HuH-7.5 (cell line): ENCODE measurements at places on chromosomes 7 and 10.

DNA sequence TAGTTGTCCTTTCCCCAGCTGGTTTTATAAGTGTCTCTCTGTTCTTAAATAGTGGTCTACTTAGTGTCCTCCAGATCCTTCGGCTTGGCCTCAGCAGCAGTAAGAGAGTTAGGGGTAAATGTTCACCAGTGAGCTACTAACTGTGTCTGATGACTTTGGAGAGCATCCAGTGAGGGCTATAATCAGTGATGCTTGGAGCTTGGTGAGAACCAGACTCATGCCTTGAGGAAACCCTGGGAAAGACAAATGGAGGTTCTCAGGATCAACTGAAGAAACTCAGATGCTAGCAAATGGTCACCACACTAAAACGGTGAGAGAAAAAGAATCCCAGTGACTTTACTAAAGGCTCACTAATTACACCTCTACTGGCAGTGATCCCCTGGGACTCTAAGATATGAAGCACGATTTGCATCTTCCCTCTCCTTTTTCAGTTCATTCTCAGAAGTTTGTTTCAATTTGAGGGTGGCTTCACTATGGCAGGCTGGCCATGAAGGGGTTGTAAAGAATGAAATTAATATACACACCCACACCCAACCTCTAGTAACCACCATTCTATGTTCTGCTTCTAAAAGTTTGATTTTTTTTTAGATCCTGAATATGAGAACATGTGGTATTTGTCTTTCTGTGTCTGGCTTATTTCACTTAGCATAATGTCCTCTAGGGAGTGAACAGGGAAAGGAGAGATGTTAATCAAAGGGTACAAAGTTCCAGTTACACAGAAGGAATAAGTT, 177.9 kb downstream of the PDE1C start:
- DNase-seq, result no peak

DNA sequence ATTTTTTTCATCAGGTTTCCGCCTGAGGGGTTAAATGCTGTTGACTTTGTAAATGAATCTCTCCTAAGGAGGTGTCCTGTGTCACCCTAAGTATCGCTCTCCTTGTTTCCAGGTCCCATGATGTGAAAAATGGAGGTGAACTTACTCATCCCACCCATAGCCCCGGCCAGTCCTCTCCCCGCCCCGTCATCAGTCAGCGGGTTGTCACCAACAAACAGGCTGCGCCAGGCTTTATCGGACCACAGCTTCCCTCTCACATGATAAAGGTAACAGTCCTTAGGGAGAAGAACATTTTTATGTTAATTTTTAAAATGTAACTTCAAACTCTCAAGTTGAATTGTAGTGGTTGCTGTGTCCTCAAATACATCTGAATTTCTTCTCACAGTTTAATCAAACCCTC, 116.5 kb downstream of the ANKRD61 start:
- no peak for DNase-seq

DNA sequence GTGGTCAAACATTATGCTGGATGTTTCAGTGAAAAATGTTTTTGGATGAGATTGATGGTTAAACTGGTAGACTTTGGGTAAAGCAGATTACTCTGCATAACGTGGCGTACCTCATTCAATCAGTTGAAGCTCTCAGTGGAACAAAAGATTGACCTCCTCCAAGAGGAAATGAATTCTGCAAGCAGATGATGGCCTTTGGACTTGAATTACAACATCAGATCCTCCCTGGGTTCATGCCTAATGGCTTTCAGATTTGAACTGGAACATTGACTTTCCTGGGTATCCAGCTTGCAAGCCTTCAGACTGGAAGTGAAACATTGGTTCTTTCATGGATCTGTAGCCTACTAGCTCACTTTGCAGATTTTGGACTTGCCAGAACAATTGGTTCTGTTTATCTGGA, 169.3 kb upstream of the MALRD1 start:
- DNase-seq, result no peak

DNA sequence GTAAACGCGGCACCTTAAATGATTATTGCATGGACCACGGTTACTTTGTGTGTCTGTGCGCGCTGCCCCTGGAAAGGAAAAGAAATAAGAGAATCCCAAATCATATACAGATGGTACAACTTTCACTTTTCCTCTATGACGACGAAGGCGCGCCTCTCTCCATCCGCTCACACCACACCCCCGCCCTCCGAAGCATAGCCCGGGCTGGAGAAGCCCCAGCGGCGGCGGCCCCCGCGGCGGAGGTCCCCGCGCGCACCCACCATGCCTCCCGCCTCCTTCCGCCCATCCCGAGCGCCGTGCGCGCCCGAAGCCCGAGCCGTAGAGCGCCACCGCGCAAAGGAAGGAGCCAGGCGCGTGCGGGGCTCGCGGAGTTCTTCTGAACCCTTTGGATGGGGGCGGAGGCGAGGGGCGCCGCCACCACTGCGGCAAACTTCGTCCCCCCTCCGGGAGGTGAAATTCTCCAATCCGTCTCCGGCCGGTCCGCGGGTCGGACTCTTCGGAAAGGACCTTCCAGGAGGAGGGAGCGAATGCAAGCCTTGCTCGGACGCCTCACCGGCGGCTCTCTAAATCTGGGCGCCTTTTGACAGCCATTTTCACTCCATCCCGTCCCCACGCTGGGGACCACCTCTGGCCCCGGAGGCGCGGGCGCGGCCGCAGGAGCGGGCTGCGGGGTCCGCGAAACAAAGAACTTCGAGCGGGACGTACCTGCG, 588 bp downstream of the GLI3 start:
- DNase-seq, result no peak

DNA sequence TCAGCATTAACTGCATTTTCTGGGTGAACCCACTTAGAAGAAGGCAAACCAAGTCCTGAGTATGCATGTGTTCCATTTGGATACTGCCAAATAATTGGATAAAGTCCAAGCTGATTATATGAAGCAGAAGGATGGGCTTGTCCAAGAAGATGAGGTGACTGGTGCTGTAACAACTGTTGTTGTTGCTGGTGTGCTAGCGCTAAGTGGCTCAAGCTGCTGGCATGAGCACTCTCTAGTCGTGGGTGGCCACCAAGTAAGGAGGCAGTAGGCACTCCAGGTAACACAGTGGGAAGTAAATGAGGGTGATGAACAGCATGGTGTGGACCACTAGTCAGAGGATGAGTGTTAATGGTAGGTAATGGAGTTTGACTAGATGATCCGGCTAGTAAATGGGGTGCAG, 80.4 kb downstream of the NRBF2 start:
- no peak for DNase-seq

DNA sequence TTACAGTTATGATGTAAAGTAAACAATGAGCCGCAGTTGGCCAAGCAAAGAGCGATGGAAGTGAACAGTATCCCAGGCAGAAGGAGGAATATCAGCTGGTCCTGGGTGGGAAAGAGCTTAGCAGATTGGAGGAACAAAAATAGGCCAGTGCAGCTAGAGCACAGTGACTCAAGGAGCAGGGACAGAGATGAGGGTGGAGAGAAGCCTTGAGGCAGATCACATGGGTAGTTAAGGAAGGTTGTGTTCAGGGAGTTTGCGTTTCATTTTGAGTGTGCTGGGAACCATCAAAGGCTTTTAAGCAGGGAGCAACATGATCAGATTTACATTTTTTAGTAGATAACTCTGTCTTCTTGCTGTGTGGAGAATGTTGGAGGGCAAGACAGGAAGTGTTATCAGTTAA, 113.6 kb downstream of the OAT start:
- no peak for DNase-seq

- DNase-seq, result no peak
Measured at GRCh38 chr10:102514487-102515311, 10.9 kb downstream of the SUFU start.

- peak; percentile 63 for DNase-seq
Measured at GRCh38 chr10:102408728-102409603, 9.6 kb downstream of the PSD start.

- DNase-seq, result no peak
Measured at GRCh38 chr7:71457021-71457420, 325.1 kb downstream of the GALNT17 start.

- DNase-seq, result no peak
Measured at GRCh38 chr10:72323108-72323749, 31.5 kb downstream of the DNAJB12 start.

DNA sequence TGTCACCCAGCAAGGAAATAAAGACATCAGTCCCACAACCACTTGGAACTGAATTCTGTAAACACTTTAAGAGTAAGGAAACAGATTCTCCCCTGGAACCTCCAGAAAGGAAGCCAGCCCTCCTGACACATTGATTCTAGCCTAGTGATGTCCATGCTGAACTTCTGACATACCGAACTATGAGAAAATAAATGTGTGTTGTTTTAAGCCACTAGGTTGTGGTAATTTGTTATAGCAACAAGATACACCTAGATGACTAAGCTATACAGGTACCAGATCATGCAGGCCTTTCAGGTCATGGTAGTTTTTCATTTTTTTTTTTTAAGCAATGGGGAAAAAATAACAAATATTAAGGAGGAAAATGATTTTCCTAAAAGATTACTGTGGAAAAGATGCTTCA, 37.6 kb upstream of the LRRTM3 start:
- no peak for DNase-seq

GRCh38 chr10:105185161-105185560, 544.1 kb downstream of the SORCS3 start:
- no peak for DNase-seq

DNA sequence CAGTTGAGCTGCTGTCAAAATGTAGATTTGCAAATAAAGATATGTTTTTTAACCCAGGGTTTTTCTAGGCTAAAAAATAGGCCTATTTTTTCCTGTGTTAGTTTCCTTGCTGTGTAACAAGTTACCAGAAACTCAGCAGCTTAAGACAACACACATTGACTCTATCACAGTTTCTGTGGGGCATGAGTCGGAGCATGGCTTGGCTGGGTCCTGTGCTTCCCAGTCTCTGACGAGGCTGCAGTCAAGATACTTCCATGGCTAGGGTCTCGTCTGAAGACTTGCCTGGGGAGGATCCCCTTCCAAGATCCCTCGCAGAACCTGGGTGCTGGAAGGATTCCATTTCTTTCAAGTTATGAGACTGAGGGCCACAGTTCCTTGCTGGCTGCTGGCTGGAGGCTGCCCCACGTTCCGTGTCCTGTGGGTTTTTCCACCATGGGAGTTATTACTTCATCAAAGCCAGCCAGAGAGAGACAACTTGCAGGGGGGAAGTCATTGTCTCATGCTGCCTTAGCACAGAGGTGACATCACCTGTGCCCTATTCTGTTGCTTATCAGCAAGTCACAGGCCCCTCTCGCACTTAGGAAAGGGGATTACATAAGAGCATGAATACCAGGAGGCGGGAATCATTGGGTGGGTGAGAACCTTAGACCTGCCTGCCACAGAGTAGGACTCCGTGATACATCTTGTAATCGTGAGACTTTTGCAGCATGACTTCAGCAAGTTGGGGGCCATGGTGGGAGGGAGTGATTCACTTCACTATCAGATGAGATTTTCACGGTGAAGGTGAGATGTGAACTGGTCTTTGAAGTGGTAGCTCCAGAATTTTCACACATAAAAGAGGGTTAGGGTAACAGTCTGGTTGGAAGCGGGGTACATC, 77.9 kb downstream of the CCNY start:
- no peak for DNase-seq

GRCh38 chr7:74254858-74255379, 720 bp upstream of the RFC2 start:
- no peak for DNase-seq

DNA sequence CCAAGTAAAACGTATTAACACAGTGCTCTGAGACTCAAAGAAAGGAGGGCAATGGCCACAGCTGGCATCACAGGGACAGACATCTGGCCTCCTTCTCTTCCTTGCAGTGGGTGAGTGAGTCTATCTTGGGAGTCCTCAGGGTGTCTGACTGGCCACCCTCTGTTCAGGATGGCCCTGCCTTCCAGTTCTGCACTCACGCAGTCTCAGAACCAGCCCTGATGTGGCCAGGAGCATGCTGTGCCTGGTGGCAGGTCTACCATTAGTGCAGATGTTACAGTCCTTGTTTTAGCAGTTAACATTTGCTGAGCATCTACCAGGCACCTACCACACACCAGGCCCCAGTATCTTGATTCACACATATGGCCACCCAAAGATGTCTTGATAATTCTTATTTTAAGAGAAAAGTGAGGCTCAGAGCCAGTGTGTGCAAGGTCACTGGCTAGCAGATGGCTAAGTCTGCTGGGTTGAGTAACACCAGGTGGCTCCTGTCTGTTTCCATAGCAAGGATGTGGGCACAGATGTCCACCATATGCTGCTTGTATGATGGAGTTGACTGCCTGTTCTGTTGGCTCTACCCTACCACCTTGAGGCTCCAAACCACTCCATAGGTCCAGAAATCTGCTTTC, 23.2 kb upstream of the ARHGAP22 start:
- no peak for DNase-seq

DNA sequence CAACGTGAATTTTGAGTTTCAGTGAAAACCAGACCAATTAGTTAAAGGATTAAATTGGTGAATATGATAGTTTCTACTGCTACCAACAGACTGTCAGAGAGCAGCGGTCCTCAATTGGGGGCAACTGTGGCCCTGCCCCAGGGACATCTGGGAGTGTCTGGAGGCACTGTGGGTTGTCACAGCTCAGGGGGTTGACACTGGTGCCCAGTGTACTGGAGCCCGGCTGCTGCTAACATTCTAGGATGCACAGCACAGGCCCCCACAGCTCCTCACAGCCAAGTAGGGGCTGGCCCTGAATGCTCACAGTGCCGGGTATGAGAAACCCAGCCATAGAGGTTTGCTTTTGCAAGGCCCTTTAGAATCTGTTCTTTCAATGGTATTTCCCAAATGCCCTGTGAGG, 84.1 kb upstream of the CXCL12 start:
- DNase-seq, result no peak

DNA sequence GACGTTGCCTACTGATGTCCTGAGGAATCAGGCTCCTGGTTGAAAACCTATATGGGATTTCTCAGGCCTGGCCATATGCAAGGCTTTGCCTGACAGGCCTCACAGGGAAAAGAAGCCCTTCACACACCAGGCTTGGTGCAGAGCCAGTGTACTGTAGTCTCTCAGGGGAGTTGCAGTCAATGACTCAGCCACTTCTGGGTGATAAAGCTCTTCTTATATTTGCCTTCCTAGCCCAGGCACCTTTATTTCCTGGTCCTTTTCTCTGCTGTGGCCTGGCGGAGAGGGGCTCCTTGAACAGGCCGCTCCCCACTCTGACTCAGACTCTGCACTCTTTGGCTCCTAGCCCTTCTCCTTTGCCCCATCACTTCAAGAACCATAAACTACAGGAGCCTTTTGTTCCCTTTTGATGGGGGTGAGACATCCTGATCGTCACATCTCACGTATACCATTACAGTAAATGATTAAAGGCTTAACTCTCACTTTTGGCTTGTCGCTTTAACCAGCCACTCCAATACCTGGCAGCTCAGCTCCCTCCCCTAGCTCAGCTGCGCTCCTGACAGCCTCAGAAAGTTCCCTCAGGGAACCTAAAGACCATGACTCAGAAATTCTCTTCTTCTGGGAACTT, 33.5 kb downstream of the DPY19L1 start:
- DNase-seq, result no peak

DNA sequence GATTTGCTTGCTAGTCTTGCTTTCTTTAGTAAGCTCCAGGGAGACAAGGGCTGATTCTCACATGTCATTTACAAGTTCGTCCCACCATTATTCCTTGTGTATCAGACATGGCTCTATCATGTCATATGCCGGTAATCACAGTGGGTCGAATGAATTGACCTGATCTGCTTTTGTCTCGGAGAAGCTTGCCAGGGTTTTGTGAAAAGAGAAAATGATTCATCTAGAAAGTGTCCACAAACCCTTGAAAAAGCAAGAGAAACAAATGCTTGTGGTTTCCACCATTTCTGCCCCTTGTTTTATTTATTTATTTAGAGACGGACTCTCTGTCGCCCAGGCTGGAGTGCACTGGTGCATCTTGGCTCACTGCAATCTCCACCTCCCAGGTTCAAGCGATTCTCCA, 278.5 kb downstream of the TCF7L2 start:
- DNase-seq, result no peak
